A549 treated with GW870086 at 1 μM for 4 hours (cell line): ENCODE measurements at places on chromosomes 6 and 20. TPM values are rescaled to one million over a fixed set of nuclear protein-coding genes. Genes with fewer than 3 reads are reported as not detected.

GMPR gene
- total RNA-seq, result 1.7 to 3.1 TPM (median 2.2 TPM) in 5 replicates

BTNL2 gene
- total RNA-seq, result not detected in 5 replicates

BMP6 gene
- total RNA-seq, result 12.6 to 18.8 TPM (median 18.5 TPM) in 5 replicates

CDH26 gene
- 0.10 to 0.23 TPM (median 0.15 TPM) in 4 of 5 replicates, not detected in the other for total RNA-seq

ENPP4 gene
- total RNA-seq, result 0.11 to 0.41 TPM (median 0.25 TPM) in 5 replicates

TAP1 gene
- 34.1 to 42.0 TPM (median 39.9 TPM) in 5 replicates for total RNA-seq

ATP6V1G2 gene
- 0.55 to 1.2 TPM (median 0.83 TPM) in 5 replicates for total RNA-seq

RAET1L gene
- total RNA-seq, result 0.43 to 0.93 TPM (median 0.63 TPM) in 5 replicates

HLA-DMB gene
- total RNA-seq, result 1.1 to 2.3 TPM (median 1.4 TPM) in 5 replicates

ENPP3 gene
- 0.05 TPM in 1 of 5 replicates, not detected in the others for total RNA-seq

MRAP2 gene
- 1.4 to 2.0 TPM (median 1.9 TPM) in 5 replicates for total RNA-seq

GSTA3 gene
- not detected in 5 replicates for total RNA-seq

TNNC2 gene
- 0.28 TPM in 2 of 5 replicates, not detected in the others for total RNA-seq

DEFB110 gene
- not detected in 5 replicates for total RNA-seq
